Upper lobe of left lung (tissue), 6 donors: ENCODE measurements at places on chromosomes 3 and 15. TPM values are rescaled to one million over a fixed set of nuclear protein-coding genes. Genes with fewer than 3 reads are reported as not detected.

Gene GOLGA8T
- not detected for total RNA-seq

Gene FBXO40
- not detected for total RNA-seq

DNA sequence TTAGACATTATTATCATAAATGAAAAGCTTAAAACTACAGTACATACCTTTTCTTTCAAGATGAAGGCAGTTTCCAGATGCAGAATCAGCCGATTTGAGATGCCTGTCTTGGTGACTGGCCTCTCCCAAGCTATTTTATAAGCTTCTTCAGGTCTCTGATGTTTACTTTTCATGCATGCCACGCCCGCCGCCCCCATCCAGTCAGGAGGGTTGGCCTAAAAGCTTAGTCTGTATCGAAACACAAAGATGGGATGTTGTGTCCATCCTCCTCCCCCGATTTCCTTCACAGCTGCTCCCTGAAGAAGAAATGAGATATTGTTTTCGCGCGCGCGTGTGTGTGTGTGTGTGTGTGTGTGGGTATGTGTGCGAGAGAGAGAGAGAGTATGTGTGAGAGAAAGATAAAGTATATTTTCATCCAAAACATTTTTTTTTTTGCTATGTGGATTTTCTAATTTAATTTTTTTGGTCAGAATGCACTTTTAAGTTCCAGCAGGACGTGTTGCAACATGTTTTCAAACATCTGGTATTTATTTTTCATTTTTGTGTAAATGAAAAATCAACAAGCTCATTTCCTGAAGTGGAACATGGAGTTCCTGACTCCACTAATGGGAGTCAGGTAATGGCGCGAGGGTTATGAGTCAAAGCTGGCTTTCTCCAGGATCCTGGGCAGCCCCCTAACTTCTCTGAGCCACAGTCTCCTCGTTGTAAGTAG, at the start of gene APOD:
TSS of gene APOD (minus strand) at position 110 of the 712 bp plus-strand sequence. CDS start 4,479 bp downstream, outside the sequence.
- no peaks in the 10 kb centered on the region for H3K27me3 ChIP-seq
- peaks cover 17% of the 10 kb centered on the region for H3K4me1 ChIP-seq
- peak; percentile 41 for DNase-seq
- no peaks in the 10 kb centered on the region for H3K36me3 ChIP-seq
- H3K4me3 ChIP-seq: no peak within 1 kb of the TSS

DNA sequence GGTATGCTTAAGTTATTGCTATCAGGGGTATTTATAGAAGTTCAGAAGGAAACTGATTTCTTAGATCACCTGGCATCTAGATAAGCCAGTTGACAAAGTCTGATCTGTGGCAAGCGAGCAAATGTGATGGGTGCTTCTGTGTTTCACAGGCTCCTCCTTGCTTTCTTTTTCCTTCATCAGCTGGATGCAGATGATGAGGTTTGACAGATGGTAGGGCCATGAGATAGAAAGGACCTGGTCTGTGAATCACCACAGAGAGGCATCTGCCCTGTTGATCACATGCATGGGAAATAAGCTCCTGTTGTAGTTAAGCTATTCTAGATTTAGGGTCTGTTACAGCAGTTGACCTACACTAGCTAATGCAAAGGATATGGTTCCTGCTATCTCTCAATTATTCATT, 372.0 kb downstream of the NEK10 start:
- H3K27me3 ChIP-seq: no peaks in the 10 kb centered on the region
- no peaks in the 10 kb centered on the region for H3K36me3 ChIP-seq
- DNase-seq: no peak
- no peak overlapping the region for H3K4me3 ChIP-seq
- H3K27ac ChIP-seq: no peak overlapping the region

DNA sequence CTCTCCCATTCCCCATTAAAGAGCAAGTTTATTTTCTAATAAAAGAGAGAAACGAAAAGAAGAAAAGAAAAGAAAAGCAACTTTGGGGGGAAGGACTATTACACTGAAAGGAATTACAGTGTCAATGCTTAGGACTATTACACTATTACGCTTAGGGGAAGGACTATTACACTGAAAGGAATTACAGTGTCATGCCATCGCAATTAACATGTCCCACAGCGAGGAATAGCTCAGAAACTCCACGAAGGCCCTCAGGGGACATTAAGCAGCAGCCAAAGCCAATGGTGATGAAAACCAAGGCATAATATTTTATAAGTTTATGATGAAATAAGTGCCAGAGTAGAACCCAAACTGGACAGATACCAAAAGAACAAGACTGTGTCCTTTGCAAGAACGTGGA, 22.1 kb upstream of the DET1 start:
- no peaks in the 10 kb centered on the region for H3K36me3 ChIP-seq
- no peaks in the 10 kb centered on the region for H3K27me3 ChIP-seq
- H3K4me1 ChIP-seq: no peaks in the 10 kb centered on the region
- H3K4me3 ChIP-seq: no peak overlapping the region
- DNase-seq: no peak
- H3K27ac ChIP-seq: no peak overlapping the region
